Tibial nerve (tissue), 4 donors: ENCODE measurements at places on chromosomes 1 and 21. TPM values are rescaled to one million over a fixed set of nuclear protein-coding genes. Genes with fewer than 3 reads are reported as not detected.
A peak's percentile ranks its signal among the peaks of the same experiment; 100 is the strongest.

The C1QA gene
- total RNA-seq, result 139 TPM

The HSD3B2 gene
- not detected for total RNA-seq

The NTNG1 gene
- 6.3 TPM for total RNA-seq

GRCh38 chr1:7810395-7810794 lies 26.3 kb downstream of the PER3 start:
- no peak overlapping the region for H3K27ac ChIP-seq
- H3K36me3 ChIP-seq, result peaks cover 82% of the 10 kb centered on the region
- H3K4me3 ChIP-seq, result no peak overlapping the region
- no peak for DNase-seq
- no peaks in the 10 kb centered on the region for H3K27me3 ChIP-seq

DNA sequence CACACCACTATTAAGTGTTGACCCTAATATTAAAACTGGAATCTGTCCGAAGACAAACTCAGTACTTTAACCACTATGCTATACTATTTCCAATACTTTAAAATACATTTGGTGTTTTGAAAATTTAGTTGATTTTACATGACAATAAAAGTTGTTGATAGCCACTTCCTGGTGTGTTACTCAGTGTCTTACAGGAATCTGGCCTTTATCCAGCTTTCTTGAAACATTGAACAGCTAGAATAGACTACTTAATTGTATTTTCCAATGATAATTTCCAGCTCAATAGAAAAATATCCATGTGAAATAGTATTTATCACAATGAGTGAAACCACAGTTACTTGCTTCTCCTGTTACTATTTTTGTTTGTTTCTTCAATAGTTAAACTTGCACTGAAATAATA lies 369.6 kb upstream of the ADGRL4 start:
- H3K27me3 ChIP-seq, result no peaks in the 10 kb centered on the region
- DNase-seq, result no peak
- H3K4me1 ChIP-seq, result no peaks in the 10 kb centered on the region
- no peaks in the 10 kb centered on the region for H3K36me3 ChIP-seq

- H3K4me1 ChIP-seq, result no peaks in the 10 kb centered on the region
- no peaks in the 10 kb centered on the region for H3K27me3 ChIP-seq
- H3K36me3 ChIP-seq, result no peaks in the 10 kb centered on the region
These were observed 54.8 kb downstream of the NR5A2 start for GRCh38 chr1:200082329-200082728.

GRCh38 chr1:40774266-40774998 lies 9.2 kb upstream of the KCNQ4 start:
- DNase-seq, result no peak
- no peaks in the 10 kb centered on the region for H3K27me3 ChIP-seq
- H3K4me3 ChIP-seq, result no peak overlapping the region
- H3K27ac ChIP-seq, result no peak overlapping the region
- no peaks in the 10 kb centered on the region for H3K36me3 ChIP-seq

- peaks cover 7% of the 10 kb centered on the region for H3K4me1 ChIP-seq
- no peak overlapping the region for H3K27ac ChIP-seq
- no peak overlapping the region for H3K4me3 ChIP-seq
- no peaks in the 10 kb centered on the region for H3K27me3 ChIP-seq
These were observed 8.6 kb downstream of the MORN1 start for GRCh38 chr1:2382621-2383361.

DNA sequence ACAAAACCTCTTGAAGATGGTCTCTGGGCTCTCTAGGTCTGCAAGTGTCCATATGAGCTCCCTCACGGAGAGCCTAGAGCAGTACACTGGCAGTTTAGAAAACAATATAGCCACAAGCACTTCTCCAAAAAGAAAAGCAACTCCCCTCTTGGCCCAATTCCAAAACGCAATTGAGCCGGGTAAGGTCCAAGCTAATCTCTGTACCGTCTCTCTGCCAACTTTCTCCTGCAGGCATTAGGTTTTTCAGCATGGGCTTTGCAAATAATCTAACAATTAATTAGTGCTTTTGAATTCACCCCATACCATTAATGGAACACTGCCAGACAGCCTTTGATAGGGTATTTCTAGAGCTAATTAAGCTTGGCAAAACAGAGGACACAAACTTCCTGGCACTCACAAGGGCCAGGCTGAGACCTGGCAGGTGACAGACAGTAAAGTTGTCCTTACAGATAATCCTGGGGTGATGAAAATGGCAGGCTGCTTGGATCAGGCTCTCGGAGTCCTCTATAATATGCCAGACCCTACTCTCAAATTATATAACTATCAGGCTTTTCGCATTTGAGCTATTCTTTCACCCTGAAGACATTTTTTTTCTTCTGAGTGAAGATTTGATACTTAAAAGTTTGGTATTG lies 39.8 kb downstream of the TGFBR3 start:
- H3K36me3 ChIP-seq, result no peaks in the 10 kb centered on the region
- no peak overlapping the region for H3K4me3 ChIP-seq
- peak overlapping the region; percentile 73 for H3K27ac ChIP-seq
